GM19239 (cell line): ENCODE measurements at places on chromosomes 1 and 21.

- DNase-seq: no peak
Measured at GRCh38 chr21:46477765-46478164, 19.1 kb downstream of the DIP2A start.

DNA sequence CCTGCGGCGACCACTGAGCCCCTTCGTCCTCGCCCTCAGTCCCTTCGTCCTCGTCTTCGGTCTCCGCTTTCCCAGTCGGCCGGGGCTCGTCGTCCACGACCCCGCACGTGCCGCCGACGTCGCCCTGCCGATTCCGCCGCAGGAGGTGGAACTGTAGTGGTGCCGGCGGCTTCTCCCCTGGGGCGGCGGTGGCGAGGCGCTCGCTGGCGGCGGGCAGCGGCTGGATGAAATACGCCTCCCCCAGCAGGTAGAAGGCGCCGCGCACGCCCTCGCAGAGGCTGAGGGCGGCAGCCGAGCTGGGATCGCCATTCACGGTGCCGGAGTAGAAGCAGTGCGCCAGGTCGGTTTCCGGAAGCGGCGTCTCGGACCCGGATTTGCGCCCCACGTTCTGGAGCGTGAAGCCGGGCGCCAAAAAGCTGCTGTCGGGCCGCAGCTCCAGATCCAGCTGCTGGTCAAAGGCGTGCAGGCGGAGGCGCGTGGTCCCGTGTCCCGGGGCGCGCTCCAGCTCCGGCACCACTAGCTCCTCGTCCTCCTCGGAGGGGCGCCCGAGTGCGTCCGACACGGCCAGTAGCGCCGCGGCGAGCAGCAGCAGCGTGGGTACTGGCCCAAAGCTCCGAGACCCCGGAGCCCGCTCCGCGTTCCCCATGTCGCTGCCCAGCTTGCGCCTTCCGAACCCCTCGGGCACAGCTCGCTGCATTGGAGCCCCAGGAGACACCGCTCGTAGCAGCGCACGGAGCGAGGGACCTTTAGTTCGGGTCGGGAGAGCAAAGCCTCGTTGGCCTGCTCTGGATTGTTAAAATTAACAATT, 747 bp downstream of the ADAMTS1 start:
- no peak for DNase-seq

DNA sequence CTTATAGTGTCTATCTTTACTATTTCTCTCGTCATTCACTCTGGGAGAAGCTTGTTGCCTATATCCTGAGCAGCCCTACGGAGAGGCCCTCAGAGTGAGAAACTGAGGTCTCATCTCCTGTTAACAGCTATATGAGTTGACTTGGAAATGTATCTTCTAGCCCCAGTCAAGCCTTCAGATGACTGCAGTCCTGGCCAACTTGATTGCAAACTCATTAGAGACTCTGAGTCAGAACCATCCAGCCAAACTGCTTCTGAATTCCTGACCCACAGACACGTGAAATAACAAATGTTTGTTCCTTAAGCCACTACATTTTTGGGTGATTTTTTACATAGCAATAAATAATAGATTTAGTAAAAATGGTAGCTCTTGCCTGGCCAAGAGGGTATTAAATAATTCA, 3.9 kb upstream of the ZBED6 start:
- no peak for DNase-seq

DNA sequence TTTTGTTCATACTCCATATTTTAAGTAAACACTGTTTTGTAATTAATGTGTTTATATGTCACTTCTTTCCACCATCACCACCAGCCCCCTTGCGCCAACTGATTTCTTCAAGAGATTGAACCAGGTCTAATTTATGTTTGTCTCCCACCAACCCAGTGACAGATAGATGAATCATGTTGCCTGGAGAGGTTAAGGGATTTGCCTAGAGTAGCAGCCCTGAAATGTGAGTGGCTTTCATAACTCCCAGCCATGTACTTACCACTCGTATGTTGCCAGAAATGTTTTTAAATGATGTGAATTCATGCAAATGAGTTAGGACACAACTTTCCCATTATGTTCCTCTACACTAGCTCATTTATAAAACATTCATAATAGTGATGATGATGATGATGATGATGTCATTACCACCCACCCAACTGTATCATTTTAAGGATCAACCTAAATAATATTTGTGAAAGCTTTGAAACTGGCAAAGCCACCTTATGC, 86.9 kb downstream of the LRRC8D start:
- no peak for DNase-seq

DNA sequence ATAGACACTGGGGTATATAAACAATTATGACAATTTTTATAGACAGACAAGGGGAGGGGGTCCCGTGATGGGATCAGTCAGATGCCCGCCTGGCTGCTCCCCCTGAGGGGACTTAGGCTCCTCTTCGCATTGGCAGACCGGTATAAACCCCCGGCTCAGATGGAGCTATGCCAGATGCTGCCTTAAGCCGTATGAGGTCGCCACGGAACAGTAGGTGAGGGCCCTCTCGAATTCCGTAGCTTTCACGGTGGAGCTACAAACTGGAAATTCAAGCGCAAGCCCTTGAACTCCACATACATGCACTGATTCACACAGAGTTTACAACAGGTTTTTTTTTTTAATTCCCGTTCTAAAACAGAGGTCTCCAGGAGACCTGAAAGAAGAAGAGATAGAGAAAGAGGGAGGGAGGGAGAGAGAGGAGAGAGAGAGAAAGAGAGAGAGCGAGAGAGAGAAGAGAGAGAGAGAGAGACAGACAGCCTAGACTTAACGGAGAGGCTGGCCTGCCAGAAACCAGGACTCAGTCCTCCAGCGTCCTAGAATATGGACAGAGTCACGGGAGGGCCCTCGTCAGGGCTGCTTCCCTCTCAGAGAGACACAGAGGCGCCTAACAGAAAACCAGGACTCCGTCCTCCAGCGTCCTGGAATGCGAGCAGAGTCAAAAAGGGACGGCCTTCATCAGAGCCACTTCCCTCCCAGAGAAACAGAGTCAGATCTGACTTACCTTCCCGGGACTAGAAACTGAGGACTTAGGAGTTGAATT, 24.4 kb upstream of the TMEM54 start:
- no peak for DNase-seq

GRCh38 chr1:203672346-203672745, 45.7 kb downstream of the ATP2B4 start:
- no peak for DNase-seq

DNA sequence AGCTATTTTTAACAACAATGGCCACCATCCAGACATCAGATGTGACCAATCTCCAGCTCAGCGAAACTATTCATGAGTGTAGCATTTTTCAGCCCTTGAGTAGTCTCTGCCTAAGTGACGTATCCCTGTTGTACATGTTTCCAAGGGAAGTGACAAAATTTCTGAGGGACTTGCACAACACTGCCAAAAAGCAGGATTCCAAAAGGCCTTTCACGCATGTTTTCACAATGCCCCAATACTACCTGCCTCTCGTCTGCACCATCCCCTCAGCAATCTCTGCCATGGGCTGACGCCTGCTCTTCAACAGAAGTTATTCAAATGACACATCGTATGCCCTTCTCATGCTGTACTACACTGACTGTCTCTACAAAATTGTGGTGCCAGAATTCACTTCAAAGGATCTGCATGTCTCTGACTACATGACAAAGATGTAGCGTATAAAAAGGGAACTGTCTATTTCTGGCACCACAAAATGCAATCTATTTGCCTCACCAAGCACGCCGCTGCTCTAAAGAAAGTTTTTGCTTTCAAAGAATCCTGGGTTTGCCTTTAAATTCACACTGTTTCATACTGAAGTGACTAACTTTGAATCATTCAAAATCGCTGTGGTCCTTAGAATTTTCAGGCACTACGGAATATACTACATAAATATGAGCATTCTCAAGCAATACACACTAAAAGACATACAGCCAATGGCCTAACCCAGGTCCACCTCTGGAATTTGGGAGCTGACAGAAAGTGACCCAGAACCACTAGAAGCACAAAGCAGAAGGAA, 32.9 kb downstream of the JAK1 start:
- no peak for DNase-seq

GRCh38 chr1:29145739-29146437, 22.2 kb upstream of the TMEM200B start:
- DNase-seq: no peak

DNA sequence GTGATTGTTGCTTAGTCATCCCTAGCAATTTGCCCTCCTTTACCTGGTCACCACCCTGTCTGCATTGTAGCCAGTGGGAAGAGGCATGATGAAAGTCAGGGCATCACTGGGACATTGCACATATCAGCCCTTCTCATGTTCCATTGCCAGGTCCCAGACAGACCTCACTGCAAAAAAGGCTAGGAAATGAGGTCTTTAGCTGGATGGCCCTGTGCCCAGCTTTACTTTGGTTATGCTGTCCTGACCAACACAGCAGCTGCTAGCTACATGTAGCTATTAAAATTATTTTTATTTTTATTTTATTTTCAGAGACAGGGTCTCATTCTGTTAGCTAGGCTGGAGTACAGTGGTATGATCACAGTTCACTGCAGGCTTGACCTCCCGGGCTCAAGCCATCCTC, 52.9 kb downstream of the TNN start:
- DNase-seq: no peak

DNA sequence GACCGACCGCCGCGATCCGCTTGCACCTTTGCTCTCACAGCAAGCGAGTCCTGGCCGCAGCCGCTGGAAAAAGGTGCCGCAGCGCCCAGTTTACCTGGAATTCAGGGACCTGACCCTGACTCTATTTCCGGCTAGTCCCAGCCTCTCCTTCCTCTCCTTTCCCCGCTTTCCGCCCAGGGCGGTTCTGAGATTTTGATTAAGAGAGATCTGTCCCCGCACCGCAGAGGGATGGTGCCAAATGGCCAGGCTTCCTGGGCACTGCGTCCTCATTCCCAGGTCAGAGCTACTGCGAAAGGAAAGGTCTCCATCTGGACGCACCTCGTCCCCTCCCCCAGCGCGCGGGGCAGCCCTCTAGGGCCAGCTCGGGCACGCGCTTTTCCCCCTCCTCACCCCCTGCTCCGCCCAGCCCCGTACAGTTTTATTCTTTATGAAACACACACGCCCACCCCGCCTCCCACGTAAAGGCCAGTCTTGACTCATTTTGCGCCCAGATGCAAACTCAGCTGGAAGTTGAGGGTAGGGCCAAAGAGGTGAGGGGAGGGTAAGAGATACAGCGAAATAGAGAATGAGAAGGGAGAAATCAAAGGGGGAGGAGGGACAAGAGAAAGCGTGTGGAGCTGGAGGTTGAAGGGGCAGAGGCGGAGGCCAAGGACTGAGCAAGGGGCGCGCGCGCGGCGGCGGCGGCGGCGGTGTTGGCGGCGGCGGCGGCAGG, 411.8 kb upstream of the ESRRG start:
- no peak for DNase-seq

- peak; percentile 60 for DNase-seq
Measured at GRCh38 chr1:182677397-182678098, 6.8 kb downstream of the RGS8 start.

- DNase-seq: no peak
Measured at GRCh38 chr1:98044071-98044697, 123.3 kb upstream of the DPYD start.

DNA sequence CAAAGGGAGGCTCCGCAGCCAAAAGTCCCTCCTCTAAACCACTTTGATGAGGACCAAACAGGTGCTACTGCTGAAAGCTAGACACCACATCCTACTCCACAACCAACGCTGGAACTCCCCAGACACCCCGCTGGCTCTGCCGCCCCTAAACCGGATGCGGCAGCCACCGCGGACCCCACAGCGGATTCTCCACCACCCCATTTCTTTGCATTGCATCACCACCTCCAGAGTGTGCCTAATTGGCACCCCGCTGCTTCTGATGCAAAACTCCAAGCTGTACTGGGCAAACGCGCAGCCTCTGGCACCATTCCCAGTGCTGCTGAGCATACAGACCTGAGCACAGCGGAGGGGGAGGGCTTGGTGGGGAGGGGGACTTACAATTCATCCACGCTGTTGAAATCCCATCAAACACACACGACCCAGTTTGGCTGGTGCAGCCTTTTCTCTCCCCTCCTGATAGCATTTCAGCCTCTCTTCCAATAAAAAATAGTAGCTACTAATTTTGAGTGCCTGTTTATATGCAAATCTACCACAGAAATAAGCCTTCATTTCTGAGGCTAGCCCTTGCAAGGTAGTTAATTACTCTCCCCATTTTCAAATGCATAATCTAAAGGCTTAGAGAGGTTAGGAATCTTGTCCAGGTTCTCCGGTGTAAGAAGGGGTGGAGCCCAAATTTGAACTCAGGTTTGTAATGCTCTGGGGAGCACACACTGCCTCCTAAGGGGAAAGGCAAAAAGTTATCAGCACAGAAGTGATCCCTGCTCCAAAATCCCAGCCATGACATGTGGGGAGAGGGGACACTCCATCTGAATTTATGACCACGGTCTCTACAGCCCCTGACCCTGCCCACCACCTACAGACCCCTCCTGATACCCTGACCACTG, 12.2 kb upstream of the RGS16 start:
- peak; percentile 37 for DNase-seq

GRCh38 chr1:68528243-68528642, 31.4 kb upstream of the DEPDC1 start:
- no peak for DNase-seq

- peak; percentile 57 for DNase-seq
Measured at GRCh38 chr21:46183910-46184624, at the start of gene SPATC1L. SPATC1L (minus strand) TSS chr21:46184459; CDS start chr21:46182816, 1,643 bp downstream.

DNA sequence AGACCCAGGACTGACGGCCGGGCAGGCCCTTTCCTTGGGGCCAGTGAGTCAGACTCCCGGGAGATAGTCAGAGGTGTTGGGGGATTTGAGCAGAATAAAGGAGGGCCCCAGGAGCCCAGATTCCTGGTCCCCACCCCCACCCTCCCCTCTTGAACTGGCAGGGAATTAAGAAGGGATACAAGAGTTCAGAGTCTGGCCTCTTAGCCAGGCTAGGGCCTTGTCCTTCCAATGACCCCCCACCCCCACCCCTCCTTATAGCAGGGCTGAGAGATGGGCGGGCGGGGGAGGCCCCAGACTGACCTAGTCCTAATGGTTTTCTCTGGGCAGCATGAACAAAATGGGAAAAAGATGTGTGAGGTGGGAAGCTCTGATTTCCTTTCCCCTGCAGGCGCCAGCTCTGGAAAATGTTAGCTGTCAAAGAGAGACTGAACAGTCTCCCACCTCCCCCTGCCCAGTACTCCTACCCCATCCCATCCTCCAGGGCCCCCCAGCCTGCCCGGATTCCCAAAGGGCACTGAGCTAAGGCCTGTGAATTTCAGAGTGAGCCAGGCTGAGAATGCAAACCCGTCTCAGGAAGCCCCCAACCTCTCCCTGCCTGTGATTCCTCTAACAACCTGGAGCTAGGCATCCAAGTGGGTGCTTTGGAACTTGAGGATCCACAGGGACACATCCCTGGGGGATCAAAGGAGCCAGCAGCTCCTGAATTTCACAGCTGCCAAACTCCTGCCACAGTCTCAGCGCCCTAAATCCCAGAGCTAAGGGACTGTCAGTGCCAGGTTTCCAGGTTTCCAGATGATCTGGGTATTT, 5.8 kb upstream of the CRABP2 start:
- no peak for DNase-seq

- no peak for DNase-seq
Measured at GRCh38 chr1:34270181-34270580, 93.5 kb downstream of the C1orf94 start.
